Inflammatory macrophage (primary cell): ENCODE measurements at places on chromosomes 4 and X.

DNA sequence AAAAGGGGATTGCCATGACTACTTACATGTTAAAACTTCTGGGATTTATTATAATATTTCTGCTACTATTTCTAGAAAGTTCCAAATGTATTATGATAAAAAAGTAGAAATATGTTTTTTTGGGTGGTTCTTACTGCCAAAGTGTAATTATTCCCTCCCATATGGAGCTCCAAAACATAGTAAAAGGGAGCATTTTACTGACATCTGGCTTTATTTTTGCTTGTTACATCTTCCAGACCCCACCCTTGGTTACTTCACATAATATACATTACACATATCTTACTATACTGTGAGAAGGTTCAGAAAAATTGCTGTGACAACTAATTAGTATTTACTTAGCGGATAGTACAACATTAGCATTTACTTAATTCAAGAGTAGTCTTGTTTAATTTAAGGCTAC lies 205.1 kb upstream of the TLL1 start:
- no peak for DNase-seq

- DNase-seq: no peak
Measured at GRCh38 chr4:95728145-95728544, 111.7 kb upstream of the PDHA2 start.

- no peak for DNase-seq
Measured at GRCh38 chr4:102474736-102475504, 26.2 kb upstream of the NFKB1 start.

DNA sequence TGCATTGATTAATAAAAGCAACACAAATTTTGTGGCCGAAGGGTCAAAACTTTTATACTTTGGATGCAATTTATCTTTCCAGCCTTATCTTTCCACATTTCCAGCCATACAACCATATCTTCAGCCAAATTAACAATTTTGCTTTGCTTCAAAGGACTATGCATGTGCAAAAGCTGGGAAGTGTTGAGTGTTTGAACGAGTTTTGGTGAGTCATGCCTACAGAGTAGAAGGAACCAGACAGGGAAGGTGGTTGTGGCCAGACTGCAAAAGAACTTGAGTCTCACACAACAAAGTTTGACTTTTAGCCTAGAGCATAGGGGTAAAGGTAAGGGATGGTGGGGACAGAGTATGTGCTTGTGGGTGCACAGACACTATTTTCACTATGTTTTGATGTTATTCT lies 53.0 kb upstream of the GABRA2 start:
- DNase-seq: no peak

- peak; percentile 31 for DNase-seq
Measured at GRCh38 chr4:26322346-26322745, 1.5 kb downstream of the RBPJ start.

DNA sequence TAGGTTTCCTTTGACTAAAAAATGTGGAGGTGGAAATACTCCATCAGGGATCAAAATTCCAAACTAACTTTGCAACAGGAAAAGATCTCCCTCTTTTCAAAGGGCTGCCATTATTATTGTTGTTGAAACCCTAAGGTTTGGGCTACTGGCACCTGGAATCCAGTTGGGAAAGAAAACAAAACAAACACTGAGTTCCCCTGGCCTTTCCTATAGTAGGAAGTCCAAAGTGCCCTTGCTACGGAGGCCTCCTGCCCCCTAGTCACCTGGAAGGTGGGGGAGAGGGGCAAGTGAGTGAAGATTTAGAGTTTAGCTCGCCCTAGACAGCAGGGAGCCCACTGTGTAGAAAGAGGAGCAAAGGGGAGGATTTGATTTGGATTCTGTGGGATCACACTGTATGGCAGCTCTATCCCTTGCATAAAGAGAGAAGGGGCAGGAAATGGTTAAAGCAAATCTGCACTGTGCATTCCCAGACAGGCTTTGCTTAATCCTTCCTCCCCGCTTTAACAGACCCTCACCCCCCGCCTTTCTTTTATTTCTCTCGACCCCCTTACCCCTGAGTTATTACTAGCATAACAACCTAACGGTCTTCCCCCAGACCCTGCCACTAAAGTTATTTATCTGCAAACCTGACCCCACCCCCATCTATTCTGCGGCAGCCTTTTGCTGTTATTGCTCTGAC lies 627 bp upstream of the FAT4 start:
- DNase-seq: no peak

GRCh38 chrX:88135735-88136134 lies 611.3 kb upstream of the CPXCR1 start:
- DNase-seq: no peak

- no peak for DNase-seq
Measured at GRCh38 chrX:7362111-7362510, 214.2 kb upstream of the PUDP start.

DNA sequence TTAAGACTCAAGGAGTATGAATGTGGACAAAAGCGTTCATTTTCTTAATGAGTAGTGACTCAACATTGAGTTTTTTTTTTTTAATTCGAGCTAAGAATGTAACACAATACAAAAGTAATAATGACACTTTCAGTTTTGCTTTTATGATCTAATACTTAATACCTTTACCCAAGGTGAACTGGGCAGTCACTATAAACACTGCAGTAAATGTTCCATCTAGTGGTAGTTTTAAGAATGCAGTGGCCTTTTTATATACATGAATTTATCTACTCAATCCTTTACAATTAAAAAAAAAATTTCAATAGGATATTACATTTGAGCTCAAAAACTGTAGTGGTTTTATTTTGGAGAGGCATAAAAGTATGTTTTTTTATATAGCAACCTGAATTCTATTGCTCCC lies 33.9 kb downstream of the PDK3 start:
- DNase-seq: no peak

GRCh38 chr4:142528433-142528832 lies 317.7 kb downstream of the INPP4B start:
- peak; percentile 21 for DNase-seq

DNA sequence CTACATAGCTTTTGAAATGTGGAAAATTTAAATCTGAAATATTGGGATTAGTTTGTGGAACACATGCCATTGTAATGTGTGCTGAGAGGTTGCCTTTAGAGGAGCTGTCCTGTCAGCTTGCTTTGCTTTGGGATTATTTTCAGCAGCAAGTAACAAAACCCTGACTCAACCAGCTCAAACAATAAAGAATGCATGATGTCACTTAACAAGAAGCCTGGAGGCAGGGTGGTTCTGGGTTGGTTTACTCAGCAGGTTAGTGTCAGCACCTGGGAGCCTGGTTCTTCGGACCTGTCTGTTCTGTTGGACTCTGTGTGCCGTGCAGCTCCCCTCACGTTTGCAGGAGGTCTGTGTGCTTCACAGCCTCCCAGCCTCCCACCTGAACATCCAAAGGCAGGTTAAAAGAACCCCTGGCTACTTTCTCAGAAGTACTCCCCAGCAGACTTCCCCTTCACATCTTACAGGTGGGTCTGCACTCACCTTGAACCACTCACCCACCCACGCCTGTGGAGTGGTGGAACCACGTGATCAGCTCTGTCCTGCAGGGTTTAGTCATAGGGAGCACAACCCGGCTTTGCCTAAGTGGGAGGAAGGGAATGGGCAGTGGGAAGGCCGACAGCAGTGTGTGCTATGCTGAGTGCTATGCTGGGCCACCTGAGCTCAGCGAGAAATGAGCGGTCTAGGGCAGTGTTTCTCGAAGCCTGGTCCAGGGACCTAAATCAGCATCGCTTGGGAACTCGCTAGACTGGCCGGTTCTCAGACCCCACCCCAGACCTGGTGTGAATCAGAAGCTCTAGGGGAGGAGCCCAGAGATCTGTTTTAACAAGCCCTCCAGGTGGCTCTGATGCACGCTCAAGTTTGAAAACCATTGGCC lies 20.4 kb downstream of the TMEM131L start:
- no peak for DNase-seq

GRCh38 chrX:28058901-28059300 lies 77.7 kb upstream of the DCAF8L1 start:
- no peak for DNase-seq

- DNase-seq: no peak
Measured at GRCh38 chr4:133694416-133694815, 507.2 kb downstream of the PABPC4L start.

DNA sequence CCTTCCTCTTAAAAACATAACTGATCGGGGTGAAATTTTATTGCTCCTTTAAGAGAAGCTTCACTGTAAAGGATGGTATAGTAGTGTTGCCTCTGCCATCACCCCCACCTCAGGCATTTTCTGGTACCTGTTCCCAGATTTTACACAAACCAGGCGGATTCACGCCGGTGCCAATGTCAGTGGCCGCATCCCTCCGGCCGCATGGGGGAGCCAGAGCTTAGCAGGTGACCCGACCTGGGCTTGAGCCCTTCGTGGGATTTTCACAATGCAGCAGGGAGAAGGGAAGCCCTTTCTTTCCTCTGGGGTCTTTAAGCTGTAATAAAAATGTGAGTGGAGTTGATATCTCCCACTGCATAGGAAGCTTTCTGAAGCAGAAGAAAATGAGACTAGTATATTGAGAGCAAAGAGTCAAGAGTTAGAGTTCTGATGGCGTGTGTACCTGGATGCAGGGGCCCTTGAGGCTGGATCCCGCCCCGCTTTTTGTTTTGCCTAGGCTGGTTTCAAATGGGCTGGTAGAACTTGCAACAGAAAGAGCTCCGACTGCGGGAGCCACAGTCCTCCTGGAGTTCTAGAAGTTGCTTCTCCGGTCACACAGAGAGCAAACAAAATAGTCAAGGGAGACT lies 59.4 kb downstream of the POLR2B start:
- DNase-seq: peak; percentile 6

GRCh38 chrX:7515681-7516413 lies 327.1 kb upstream of the VCX start:
- DNase-seq: no peak

DNA sequence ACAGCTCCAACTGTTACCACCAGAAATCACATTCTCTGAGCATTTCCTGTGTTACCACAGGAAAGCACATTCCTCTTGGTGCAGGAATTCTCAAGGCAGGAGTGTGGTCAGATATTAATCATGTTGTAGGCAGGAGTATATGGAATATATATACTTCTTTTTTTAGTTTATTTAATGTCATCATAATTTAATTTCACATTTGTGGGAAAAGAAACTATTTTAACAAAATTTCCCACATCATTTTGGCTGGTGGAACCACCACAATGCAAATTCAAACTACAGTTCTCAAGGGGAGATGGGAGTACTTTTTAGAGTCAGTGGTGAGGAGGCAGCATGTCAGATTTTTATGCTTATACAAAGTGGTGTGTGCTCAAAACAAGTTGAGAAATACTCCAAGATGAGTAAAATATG lies 139.0 kb downstream of the ATP10D start:
- no peak for DNase-seq
